ENCODE measurements at places on chromosomes 7 and 10.

- DNase-seq = no peak
These were observed 6.4 kb downstream of the MAFK start for GRCh38 chr7:1536743-1537534.

DNA sequence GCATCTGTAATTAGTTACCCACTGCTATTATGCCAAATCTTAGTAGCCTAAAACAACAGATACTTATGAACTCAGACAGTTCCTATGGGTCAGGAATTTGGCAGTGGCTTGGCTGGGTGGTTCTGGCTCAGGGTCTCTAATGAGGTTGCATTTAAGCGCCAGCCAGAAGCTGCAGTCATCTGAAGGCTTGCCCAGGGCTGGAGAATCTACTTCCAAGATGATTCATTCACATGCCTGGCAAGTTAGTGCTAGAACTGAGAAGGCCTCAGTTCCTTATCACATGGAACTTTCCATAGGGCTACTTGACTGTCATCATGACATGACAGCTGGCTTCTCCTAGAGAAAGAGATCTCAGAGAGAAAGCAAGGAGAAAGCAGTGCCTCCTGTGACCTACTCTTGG is 121.3 kb downstream of the AVL9 start:
- no peak for DNase-seq

- DNase-seq = no peak
These were observed 43.8 kb downstream of the SMNDC1 start for GRCh38 chr10:110260746-110261477.

DNA sequence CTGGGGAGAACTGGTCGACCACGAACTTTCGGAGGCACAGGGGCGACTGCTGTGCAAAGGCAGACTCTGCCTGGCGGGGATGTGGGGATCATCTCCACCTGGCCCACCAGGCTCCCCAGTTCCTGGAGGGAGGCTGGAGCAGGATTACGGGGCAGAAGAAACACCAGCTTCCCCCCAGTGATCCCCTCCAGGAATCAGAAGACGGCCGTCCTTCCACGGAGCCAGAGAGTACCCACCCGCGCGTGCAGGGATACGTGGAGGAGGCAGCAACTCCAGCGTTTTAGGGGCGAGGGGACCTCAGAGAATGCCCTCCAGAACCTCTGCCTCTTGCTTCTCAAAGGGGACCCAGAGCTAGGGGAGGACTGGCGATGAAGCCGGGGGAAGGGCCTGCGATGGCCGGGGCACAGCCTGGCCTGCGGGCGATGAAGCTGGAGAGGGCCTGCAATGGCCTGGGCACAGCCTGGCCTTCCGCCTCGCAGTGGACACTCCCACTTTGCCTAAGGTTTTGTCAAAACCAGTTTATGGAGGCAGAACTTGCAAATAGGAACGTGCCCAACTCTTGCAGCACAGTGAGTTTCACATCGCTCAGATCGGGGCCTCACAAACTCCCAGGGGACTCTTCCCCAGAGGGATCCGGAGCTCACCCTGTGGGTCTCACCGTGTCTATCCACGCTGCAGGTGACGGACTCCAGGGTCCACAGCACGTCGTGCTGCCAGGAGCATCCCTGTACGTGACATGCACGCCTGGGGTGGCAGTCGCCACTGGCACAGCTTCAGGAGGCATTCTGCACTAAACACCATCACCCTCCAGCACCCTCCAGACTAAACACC is 77.9 kb upstream of the PDGFA start:
- DNase-seq = no peak

GRCh38 chr10:129844216-129844766 is 119.8 kb downstream of the EBF3 start:
- no peak for DNase-seq

- no peak for DNase-seq
These were observed 91.4 kb downstream of the GPR85 start for GRCh38 chr7:112995059-112995824.

DNA sequence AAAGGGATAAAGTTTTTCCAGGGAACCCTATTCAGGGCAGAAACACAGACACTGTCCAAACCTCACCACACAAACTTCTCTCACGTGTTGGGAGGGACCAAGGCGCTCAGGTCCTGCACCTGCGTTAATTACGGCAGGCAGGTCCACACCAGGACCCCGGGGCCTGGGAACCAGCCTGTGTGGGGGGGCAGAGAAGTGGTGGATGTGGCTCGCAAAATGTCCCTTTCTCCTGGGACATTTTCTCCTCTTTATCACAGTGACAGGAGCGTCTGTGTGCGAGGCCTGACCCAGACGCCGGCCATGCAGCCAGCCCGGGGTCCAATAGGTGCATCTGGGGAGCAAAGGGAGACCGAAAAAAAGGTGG is 73.4 kb upstream of the ZNF722 start:
- DNase-seq = no peak

DNA sequence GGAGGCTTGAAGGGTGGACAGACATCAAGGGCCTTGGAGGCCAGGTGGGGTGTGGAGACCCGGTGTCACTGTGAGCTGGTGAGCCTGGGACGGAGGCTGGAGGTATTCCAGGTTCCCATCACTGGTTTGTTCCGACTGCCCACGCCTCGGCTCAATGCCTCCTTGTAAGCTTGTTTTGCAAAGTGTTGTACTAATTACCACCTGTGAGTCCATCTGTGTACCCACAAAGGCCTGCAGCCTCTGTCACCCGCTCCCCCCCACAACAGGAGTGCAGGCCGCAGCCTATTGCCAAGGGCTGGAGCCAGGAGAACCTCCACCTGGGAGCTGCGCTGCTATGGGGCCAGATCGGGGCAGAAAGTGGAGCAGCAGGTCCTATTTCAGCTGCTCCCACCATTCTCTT is 521.8 kb upstream of the DPP6 start:
- DNase-seq = no peak

- no peak for DNase-seq
These were observed 176.1 kb downstream of the CHN2 start for GRCh38 chr7:29370531-29371314.

DNA sequence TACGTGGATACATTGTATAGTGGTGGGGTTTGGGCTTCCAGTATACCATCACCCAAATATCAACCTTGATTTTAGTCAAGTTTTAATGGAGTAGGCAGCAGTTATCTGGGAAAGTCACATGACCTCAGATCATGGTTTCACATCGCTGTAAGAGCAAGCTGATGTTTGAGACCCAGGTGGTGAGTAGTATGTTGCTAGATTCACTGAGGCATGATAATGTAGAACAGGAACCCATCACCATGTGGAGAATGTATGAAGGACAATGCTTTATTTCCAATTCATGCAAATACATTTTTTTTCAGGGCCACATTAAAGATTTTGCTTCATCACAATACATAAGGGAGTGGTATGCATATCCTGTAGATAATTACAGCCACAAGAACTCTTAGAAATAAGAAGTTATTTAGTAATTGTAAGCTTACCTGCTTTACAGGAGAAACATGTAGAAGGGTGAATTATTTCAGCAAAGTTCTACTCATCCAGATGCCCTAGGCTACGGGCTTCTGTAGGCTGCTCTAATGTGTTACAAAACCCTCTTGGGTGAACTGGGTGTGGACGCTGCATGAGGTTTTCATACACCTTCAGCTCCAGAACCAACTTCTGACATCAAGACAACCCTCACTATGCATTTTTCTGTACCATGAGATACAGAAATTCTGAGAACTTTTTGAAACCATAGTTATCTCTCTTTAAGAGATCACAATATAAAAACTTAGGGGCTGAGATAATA is 27.6 kb upstream of the LAMB4 start:
- DNase-seq = no peak

GRCh38 chr10:2460812-2461211 is 606.5 kb upstream of the PFKP start:
- no peak for DNase-seq

- DNase-seq = no peak
These were observed 362.8 kb downstream of the THSD7A start for GRCh38 chr7:11469028-11469745.
